ENCODE measurements at places on chromosomes 16 and 17.

- DNase-seq = peak; percentile 42
Observed at GRCh38 chr17:47742319-47743181, 9.5 kb downstream of the TBX21 start.

- DNase-seq = no peak
Observed at GRCh38 chr17:13569398-13570123, 32.2 kb downstream of the HS3ST3A1 start.

- no peak for DNase-seq
Observed at GRCh38 chr17:32722733-32723132, 154.2 kb downstream of the MYO1D start.

DNA sequence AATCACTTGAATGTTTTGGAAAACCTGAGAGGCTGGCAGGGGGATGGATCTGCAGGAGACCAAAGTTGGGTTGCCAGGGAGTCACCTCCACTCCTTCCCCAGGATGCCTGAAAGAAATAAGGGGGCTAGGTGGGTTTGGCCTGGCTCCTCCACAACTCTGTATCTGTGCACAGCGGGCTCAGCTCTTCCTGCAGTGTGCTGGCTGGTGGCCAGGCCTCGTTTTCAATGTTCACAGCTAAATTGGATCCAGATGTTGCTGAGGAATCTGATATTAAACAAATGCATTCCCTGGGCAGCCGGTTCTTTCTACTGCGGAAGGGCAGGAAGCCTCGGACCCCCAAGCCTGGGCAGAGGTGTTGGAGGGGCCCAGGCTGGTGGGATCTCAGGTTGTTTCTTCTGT is 106.2 kb downstream of the N4BP1 start:
- DNase-seq = no peak

DNA sequence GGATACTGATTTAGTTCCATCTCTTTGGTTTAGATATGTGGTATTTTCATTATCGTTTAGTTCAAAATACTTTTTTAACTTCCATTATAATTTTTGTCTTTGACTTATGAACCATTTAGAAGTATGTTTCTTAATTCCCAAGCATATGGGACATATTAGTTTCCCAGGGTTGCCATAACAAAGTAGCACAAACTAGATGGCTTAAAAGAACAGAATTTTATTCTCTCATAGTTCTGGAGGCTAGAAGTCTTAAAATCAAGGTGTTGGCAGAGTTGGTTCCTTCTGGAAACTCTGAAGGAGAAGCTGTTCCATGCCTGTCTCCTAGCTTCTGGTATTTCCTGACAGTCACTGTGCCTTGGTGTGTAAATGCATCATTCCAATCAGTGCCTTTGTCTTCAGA is 291.5 kb upstream of the AXIN2 start:
- no peak for DNase-seq

DNA sequence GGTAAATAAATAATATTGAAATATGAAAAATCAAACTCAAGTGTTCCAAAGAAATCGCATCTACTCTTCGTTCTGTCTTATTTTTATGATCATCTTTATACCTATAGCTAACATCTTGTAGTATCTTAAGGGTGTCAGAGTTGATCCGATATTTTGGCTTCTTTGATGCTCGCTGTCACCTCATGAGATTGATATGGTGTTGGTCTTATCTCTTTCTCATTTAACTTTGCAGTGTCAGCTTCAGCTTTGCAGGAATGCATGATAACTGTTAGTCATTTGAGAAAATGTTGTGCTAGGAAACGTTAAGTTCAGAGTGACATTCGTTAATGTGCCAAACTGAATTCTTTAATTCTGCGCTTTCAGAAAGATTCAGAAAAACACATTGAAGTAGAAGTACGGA is 19.4 kb downstream of the NOL11 start:
- DNase-seq = no peak

DNA sequence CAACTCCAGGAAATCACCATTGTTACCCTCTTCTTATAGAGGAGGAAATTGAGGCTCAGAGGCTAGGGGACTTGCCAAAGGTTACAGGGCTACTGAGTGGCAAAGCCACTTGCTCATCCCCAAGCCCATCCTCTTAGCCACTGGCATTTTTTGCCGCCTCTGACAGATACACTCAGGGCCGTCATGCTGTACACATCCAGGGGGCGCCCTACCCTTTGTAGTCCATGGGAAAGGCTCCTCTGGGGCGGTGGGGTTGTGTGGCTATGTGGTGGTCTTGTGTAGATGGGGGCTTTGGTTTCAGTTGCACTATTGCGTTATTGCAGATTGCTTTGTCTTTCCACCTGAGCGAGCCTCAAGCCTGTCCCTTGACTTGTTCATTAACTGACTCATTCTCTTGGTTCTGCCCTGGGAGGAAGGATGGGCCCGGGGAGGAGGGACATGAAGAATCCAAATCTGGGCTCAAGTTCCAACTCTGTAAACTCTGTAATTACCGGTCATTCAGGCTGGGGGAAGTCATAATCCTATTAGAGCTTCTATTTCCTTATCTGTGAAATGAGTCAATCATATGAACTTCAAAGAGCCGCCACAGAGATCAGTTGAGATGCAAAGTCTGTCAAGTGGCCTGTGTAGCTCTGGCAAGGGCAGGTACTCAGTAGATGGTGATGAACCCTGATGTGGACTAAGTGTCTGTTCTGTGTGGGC is 2.8 kb downstream of the NOS2 start:
- DNase-seq = no peak

DNA sequence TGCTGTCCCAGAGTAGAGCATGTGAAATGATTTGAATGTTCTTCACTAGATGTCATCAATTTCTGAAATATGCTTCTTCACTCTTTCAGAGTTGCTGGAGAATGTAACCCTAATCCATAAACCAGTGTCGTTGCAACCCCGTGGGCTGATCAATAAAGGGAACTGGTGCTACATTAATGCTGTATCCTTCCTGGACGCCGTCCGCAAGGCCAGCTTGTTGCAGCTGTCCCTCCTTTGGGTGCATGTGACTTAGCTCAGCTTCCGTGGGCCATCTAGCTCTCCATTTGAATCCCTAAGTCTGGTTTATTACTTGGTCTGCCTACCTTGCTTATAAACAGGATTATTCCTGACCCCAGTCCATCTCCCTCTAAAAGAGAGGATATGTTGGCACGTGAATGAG is 58.8 kb downstream of the USP10 start:
- DNase-seq = no peak

All from NCI-H1694 treated with DMSO at 0.1 percent for 48 hours (cell line).